ENCODE measurements at places on chromosomes 5 and 9.

DNA sequence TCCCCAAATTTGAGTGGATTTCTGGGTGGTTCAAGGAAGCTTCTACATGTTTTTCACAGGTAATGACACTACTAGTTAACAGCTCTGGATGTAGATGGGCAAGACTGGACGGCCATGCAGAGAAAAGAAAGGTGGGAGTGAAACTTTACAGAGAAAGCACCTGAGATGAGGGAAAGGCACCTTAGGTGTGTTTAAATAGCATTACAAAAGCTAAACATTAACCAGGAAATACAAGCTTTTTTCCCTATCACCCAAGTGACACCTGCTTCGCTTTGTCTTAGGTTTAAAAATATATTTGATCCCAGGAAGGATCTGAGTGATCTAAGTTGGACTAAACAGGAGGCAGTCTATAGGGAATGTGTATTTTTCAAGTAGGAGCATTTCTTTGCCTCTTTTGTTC, 8.3 kb downstream of the C9orf152 start:
- DNase-seq, result no peak

- no peak for DNase-seq
Measured at GRCh38 chr5:172672681-172673080, 31.6 kb downstream of the NEURL1B start.

DNA sequence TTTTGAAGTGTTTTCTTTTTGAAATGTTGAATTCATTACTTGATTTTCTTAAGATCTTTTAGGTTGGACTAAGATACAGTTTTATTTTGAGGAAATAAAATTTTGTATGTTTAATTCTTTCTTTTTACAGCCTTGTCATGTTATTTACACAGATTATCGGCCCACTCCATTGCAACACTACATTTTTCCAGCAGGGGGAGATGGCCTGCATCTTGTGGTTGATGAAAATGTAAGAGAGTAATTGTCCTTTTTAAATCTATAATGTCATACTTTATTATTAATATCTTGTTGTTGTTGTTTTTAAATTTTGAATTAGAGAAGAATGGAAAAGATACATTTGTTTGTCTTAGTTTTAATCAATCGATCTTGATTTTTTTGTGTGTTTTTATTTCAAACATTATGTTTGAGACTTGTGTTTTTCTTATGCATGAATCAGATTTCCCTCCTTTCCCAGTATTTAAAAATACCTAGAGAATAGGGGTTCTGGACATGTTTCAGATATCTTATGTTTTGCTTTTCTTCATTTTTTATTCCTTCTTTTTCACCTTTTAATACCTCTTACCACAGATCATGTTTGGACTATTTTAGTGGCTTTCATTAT, 36.7 kb downstream of the MTREX start:
- no peak for DNase-seq

- DNase-seq, result no peak
Measured at GRCh38 chr9:76415154-76415553, 20.9 kb upstream of the RFK start.

DNA sequence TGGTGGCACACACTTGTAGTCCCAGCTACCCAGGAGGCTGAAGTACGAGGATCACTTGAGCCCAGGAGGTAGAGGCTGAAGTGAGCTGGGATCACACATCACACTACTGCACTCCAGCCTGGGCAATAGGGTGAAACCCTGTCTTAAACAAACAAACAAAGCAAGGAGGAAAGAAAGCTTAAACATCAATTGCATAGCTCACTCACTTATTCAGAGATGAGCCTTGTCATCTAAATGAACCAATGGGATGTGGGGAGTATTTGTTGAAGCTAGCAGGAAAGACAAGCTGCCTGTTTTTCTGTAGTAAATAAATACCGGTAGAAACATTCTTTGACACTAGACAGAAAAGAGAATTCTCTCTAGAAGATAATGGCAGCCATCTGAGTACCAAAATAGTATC, 161.0 kb upstream of the SLC12A2 start:
- no peak for DNase-seq

GRCh38 chr5:97929383-97929782, 746.3 kb upstream of the RIOK2 start:
- DNase-seq, result no peak

DNA sequence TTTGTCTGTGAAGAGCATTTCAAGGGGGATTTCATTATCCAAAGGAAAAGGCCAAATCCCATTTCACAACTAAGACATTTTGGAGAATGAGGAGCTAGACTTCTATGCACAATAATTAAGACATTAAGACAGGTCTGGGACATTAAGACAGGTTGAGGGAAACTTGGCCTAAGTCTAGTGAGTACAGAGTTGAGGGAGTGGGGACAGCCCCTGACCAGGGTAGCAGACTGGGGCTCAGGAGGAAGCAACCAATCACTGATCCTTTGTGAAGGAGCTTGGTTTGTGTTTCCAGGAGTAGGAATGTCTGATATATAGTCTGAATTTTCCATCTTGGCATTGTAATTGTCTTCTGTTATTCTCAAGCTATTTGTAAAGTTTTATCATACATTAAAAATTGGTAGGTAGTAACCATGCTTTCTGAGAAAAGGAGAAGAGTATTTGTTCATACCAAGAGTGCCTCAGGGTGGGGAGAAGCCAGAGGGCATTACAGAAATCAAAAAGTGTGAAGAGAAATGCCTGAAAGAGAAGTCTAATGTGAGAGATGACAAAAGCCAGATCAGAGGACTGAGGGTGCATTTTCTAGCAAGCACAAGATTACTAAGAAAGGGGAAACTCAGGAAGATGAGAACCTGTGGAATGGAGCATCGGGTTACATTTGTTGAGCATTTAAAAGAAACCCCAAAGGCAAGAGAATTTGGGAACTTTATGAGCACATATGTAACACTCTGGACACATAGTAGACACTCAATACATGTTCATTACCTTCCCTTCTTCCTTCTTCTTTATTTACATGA, 189.3 kb upstream of the PIK3R1 start:
- no peak for DNase-seq

GRCh38 chr5:50576686-50577256, 89.7 kb upstream of the PARP8 start:
- DNase-seq, result no peak

DNA sequence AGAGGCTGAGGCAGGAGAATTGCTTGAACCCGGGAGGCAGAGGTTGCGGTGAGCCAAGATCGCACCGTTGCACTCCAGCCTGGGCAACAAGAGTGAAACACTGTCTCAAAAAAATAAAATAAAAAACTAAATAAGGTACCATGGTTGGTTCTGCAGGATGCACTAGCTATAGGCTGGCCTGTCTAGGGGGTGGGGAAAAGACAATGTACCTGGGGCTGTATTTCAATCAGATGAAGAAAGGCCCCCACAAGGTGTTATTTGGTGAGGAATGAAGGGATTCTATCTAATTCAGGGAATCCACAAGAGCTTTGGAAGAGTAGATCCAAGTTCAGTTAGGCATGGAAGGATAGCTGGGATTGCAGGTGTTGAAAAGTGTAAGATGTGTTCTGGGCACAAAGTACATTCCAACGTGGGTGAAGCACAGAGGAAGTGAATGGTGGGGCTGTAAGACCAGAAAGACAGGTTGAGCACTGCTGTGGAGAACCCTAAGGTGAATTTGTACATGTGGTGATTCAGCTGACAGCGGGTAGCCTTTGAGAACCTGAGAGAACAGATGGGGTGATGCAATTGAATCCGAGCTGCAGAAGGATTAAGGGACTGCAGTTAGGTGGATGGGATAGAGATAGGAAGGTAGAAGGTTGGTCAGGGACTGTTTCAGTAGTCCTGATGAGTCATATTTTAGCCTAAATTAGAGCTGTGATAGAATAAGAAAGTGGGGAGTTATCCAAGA, 71.8 kb downstream of the CAST start:
- DNase-seq, result no peak

Data from activated CD8-positive, alpha-beta memory T cell treated with anti-CD3 and anti-CD28 coated beads for 1 hour (primary cell).